ENCODE measurements at places on chromosomes 1 and 21.

DNA sequence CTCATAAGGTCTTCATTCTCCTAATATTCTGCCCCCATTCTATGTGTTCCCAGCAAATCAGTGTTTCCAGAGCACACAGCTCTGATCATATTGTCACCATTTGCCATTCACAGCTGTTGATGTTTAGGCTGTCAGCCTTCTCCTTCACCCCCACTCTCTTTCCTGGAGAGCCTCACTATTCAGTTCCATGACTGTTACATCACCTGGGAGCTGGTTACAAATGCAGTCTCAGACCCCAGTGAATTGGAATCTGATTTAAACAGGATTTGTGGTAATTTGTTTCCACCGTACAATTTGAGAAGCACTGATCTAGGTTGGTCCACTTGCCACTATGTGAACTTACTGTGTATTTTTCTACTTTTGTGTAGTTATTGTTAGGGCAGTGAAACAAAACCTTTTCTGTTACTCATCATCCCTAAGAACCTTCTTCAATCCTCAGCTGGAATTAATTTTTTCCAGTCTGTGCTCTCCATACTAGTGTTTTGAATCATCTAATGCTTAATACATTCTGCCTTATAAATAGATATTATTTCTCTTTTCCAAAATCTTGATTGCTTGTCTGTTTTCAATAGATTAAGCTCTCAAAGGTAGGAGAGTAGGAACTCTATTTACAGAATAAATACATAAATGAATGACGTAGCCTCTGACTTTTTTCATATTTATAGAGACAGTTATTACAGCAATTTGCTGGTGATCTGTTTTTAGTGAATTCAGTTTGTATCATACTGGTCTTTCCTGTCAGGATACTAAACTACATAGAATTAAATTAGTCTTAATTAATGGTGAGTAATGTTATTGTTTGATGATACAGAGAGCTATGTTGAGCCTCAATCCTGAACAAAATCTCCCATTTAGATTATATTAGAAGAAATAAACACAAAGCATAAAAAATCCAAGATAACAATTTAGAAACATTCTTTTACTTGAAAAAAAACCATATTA lies 8.1 kb downstream of the SNX7 start:
- DNase-seq = no peak

- no peak for DNase-seq
Observed at GRCh38 chr1:42552636-42553035, 89.5 kb downstream of the CCDC30 start.

- DNase-seq = no peak
Observed at GRCh38 chr1:201542309-201543035, 3.5 kb downstream of the NAV1 start.

- no peak for DNase-seq
Observed at GRCh38 chr1:32981003-32981901, 16.6 kb upstream of the RNF19B start.

DNA sequence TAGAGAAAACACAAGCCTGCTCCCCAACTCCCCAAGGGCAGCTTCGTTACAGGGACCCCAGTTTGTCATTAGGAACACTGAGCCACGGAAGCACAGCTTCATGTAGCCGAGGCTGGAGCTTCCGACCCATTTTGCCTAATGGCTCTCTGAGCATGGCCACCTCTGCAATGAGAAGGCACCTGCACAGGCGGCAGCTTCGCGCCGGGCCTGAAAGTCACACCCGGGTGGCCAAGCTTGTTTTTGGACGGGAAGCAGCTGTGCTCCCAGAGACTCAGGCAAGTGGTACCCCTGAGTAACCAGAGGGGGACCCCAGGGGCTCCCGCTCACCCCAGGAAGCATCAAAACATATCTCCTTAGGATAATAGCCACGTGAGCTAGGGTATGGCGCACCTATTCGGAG lies 80.9 kb downstream of the SLC66A1 start:
- no peak for DNase-seq

GRCh38 chr21:43206231-43207042 lies 37.6 kb downstream of the CRYAA start:
- peak; percentile 26 for DNase-seq

GRCh38 chr1:100941580-100942216 lies 45.8 kb downstream of the SLC30A7 start:
- DNase-seq = no peak

DNA sequence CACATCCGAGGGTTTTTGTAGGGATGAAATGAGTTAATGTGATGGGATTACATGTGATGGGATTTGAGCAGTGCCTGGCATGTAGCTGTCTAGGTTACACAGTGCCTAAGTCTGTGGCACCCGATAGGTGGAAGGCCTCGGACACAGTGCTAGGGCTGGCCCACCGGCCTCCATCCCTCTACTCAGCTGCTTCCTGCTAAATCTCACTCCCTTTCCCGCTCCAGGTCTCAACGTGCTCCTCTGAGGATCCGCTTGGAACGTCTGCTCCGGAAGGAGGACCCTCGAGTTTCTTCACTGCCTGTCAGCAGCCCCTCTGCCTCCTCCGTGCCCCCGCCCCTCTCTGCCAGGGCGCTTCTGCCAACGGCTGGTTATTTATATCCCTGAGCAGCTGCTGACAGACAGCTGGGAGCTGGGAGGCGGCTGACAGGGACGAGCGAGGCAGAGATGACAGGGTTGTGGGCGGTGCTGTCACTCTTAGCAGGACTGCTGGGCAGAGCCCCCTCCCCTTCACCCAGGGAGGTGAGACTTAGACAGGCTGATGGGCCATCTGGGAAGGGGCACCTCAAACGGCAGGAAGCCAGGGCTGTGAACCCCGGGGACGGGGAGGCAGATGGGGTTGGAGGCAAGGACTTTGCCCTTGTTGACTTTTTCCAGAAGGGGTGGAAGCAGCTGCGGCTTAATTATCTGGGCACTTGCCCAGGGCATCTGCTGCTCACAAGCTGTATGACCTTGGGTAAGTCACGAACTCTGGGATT lies 26.6 kb upstream of the LRRN2 start:
- DNase-seq = no peak

GRCh38 chr1:203662360-203662759 lies 35.7 kb downstream of the ATP2B4 start:
- no peak for DNase-seq

GRCh38 chr1:167599957-167600581 lies 30.0 kb upstream of the RCSD1 start:
- DNase-seq = no peak

DNA sequence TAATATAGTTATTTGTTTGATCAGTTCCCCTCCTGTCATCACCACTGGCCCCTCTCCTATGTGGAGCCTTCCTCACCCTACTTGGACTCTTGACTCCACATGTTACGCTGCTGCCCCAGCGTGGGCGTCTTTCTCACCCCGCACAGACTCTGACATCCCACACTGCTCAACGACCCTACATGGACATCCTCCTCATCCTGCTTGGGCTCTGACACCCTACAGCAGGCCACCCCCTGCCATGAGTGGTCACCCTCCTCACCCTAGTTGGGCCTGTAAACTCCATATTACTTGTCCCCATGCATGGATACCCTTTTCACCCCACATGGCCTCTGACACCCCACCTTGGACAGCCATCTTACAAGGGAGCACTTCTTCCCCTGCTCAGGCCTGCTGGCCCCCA lies 21.0 kb downstream of the TTC4 start:
- no peak for DNase-seq

DNA sequence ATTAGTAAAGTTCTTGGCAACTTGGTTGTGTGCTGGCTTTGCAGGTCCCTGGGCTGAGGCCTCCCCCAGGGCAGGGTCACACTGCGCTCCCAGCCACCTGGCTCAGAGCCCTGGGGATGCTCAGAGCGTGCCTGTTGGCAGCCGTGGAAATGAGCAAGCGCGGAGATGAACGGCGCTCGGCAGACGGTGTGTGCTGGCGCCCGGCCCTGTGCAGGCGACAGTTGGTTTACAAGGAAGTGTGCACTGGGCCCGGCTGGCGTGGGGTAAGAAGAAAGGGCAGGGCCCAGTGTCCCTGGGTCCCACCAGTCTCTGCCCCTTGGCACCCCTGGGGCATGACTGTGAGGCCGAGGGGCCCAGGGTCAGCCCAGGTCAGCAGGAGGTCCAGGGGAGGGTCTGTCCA lies 25.7 kb upstream of the PEX10 start:
- DNase-seq = no peak

GRCh38 chr1:156873659-156874058 lies 13.0 kb downstream of the NTRK1 start:
- no peak for DNase-seq

- DNase-seq = no peak
Observed at GRCh38 chr1:211699059-211699458, 23.6 kb upstream of the NEK2 start.

DNA sequence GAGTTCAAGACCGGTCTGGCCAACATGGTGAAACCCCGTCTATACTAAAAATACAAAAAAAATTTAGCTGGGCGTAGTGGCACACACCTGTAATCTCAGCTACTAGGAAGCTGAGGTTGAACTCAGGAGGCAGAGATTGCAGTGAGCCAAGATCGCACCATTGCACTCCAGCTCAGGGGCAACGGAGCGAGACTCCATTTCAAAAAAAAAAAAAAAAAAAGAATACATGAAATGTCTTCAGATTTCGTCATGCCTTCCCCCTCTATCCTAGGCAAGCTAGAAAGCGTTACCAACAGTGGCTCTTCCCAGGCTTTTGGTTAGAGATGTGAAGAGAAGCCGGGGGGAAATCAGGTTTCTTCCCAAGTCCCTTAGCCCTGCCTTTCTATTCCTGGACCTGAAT lies 3.6 kb downstream of the TFF1 start:
- no peak for DNase-seq

DNA sequence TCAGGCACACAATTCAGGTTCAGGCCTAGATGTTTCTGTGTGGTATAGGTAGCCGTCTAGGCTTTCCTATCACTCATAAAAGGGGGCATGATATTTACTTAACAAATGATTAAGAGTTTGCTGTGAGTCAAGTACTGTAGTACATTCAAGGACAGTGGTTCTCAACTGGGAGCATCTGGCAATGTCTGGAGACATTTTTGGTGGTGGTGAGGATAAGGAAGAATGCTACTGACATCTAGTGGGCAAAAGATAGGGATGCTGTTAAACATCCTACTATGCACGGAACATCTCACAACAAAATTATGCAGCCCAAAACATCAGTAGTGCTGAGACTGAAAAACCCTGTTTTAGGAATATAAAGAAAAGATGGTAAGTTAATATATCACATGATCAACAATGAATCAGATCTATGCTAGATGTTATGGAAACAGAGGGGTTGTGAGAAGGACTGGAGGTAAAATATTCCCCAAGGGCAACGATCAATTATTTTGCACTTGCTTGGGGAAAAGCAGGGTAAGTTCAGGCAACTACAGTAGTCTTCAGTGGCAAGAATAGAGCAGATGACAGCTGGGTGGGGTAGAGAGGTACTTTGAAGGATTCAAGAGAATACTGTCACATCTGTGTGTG lies 4.9 kb downstream of the DNTTIP2 start:
- DNase-seq = no peak

DNA sequence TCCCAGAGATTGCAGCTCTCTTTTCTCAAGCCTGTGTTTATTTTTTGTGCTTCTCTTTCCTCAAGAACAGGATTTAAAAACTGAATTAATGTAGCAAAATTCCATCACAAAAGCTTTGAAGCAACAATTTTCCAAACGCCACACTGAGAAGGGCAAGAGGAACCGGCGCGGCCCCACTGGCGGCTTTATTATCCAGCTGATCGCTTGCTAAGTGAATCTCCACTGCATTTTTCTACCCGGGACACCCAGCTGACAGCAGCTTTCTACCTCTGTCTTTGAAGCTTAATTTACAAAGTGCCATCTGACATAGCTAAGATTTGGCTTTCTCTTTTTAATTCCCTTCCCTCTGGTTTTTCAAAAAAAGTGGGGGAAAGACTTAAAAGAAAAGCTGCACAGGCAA lies 369.3 kb upstream of the C1orf174 start:
- no peak for DNase-seq

DNA sequence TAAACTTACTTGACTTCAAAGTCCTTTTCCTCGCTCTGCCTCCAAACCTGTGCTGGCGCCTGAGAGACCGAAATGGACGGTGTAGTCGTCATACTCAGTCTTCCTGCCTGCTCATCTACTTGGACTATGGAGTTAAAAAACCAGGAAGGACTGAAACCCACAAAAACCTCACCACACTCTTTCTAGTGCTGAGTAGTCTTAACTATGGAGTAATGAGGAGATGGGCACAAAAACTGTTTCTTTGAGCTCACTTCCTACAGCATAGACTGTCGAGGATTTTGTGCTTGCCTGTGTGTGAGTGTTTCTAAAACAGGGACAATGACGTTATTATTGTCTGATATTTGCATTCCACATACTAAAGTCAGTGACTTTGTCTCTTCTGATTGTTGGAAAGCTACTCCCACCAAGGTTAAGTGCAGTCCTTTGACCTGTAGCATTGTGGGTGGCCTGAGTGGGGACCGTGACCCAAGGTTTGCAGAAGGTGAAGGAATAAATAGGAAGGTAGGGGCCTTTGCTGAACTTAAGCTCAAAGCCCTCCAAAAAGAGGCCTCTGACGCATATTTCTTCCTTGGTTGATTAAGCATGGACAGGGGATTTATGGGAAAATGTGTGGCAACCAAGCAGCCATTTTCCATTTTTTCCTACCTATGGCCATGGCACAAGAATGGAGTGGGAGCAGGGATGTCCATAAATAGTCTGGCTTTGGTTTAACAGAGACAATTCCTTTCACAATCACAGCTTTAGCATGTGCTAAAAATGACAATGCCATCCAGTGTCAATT lies 109.6 kb downstream of the ZBTB18 start:
- no peak for DNase-seq

- no peak for DNase-seq
Observed at GRCh38 chr1:223417903-223418663, 24.9 kb downstream of the CCDC185 start.

DNA sequence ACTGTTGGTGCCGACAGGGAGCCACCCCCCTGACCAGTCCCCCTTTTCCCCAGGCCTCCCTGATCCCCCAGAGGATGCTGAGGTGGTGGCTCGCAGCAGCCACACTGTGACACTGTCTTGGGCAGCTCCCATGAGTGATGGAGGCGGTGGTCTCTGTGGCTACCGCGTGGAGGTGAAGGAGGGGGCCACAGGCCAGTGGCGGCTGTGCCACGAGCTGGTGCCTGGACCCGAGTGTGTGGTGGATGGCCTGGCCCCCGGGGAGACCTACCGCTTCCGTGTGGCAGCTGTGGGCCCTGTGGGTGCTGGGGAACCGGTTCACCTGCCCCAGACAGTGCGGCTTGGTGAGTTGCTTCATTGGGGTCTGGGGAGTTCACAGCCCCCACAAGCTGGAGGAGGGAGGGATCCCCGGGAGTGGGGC lies 89.2 kb downstream of the TRIM11 start:
- DNase-seq = no peak

DNA sequence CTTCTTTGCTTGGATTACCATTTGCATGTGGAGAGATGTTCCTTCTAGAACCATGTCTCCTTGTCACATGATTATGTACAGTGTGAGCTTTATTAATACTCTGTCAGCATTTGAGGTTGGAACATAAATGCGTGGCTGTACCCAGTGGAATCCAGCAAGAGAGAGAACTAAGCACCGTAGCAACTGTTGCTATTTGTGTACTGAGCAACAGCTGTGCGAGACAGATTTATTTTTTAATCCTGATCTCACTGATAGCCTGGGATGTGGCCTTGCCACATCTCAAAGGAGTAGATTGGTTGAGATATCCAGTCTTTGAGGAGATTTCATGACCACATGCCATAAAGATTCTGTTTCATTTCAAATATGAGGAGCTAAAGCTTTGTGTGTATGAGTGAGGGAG lies 43.4 kb downstream of the KIF1B start:
- DNase-seq = no peak
